ENCODE measurements at places on chromosomes 1 and 21.

DNA sequence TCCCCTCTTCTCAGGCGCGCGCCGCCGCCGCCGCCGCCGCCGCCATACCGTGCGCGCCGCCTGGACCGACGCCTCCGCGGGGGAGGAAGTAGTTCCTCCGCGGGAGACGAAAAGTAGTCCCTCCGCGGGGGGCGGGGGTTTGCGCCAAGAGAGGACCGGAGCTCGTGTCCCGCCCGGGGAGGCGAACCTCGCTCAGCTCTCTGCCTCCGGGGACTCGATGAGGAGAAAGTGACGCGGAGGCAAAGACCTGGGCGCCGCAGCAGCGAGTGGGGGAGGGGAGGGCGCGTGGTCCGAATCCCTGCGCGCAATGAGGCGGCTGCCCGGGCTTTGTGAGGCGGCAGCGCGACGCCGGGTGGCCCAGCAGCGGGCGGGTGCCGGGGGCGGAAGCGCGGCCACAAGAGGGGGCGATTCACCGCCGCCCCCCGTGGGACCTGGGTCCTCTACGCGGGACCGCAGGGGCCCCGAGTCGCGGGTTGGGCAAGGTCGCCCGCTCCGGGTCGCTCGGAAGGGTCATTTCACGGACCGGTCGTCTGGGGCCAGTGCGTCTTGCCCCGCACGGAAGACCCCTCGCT lies at the start of gene BRWD1:
TSS of gene BRWD1 (minus strand) at position 62 of the 572 bp plus-strand sequence. CDS start 141 bp downstream, outside the sequence.
- DNase-seq, result peak; percentile 80

GRCh38 chr1:8096105-8097011 lies 70.2 kb upstream of the ERRFI1 start:
- DNase-seq, result no peak

GRCh38 chr1:112337028-112337531 lies 58.9 kb upstream of the CTTNBP2NL start:
- no peak for DNase-seq

- no peak for DNase-seq
These were observed 37.4 kb upstream of the ZBTB40 start for GRCh38 chr1:22414244-22414751.

DNA sequence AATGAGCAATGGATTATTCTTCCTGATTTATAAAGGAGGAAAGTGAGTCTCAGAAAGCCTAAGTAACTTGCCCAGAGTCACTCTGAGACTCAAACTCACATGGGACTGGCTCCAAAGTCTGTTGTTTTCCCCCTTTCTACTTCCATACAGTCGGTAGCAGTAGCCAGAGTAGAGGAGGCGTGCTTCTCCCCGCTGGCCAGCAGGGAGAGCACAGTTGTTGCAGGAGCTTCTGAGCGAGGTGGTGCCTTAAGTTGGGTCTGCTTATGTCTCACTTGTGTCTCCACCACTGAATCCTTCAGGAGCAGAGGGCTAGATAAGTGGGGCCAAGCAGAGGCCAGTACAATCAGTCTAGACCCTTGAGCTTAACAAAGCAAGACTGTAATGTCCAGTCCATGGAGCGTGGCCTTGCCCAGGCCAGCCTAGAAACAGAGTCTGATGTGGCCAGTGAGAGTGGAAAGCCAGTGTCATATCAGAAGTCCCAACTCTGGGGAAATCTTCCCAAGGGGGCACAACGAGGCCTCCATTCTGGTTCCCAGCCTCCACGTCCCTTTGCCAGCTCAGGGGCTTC lies 181.9 kb downstream of the ZSCAN20 start:
- DNase-seq, result no peak

GRCh38 chr1:47842228-47842919 lies 154.8 kb downstream of the TRABD2B start:
- DNase-seq, result no peak

GRCh38 chr1:109837852-109838570 lies 72.6 kb upstream of the CSF1 start:
- no peak for DNase-seq

DNA sequence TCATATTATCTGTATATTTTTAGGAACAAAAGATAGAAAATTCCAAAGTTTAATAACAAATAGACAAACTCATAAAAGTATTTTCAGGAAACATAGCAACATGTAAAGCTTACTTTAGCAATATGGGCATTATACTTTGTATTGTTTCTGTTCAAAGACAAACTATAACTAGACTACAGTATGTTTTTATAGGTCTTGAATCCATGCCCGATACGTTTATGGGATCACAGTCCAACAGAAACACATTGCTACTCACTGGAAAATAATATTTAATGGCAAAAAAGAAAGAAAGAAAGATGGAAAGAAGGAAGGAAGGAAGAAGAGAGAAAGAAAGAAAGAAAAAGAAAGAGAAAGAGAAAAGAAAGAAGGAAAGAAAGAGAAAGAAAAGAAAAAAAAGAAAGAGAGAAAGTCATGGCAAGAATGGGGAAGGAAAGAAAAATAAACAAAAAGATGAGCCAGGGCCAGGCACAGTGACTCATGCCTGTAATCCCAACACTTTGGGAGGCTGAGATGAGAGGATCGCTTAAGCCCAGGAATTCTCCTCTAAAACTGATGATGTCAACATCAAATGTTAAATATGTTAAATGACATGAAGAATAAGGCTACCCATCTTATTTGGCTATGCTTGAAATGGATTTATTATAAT lies 32.7 kb downstream of the TM2D1 start:
- no peak for DNase-seq

DNA sequence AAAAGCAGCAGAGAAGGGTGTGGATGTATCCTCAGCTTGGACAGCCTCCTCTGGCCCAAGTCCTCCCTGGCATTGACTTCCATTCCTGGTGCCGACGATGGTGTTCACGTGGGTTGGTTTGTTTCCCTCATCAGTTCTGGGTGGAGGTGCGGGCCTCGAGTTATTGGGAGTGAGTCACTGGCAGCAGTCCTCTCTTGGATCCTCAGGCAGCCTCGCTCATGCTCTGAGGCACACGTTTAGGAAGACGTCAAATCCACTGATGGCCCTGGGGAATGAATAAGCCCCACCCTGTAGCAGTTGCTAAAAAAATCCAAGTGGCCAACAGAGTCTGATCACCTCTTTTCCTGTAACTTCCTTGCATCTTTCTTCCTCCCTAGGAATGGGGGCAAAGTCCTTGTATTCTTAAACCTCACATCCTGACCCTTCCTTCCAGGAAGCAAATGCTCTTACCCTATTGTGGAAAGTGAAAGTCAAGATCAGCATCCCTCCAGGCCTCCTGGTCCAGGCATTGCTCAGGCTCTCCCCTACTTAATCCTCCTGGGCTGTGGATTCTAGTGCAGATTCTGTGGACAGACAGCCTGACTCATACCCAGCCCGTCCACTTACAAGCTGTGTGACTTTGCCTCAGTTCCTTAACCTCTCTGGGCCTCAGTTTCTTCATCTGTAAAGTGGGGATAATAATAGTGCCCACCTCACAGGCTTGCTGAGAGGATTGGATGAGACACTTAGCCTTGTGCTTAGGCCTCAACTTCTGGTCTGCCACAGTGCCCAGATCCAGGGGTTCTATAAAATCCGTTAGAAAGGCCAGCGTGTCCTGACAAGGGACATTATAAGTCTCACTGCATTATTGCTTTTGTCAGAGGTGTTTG lies 111.1 kb downstream of the TLR5 start:
- no peak for DNase-seq

Measured in CD4-positive, alpha-beta T cell treated with Interferon gamma for 1 hour (primary cell).